Mesothelial cell of epicardium (in vitro differentiated cells): ENCODE measurements at places on chromosomes 2 and 18. TPM values are rescaled to one million over a fixed set of nuclear protein-coding genes. Genes with fewer than 3 reads are reported as not detected.
A peak's percentile ranks its signal among the peaks of the same experiment; 100 is the strongest.

WDPCP gene
- 27.7 to 30.7 TPM (median 30.1 TPM) in 3 replicates for total RNA-seq

DNA sequence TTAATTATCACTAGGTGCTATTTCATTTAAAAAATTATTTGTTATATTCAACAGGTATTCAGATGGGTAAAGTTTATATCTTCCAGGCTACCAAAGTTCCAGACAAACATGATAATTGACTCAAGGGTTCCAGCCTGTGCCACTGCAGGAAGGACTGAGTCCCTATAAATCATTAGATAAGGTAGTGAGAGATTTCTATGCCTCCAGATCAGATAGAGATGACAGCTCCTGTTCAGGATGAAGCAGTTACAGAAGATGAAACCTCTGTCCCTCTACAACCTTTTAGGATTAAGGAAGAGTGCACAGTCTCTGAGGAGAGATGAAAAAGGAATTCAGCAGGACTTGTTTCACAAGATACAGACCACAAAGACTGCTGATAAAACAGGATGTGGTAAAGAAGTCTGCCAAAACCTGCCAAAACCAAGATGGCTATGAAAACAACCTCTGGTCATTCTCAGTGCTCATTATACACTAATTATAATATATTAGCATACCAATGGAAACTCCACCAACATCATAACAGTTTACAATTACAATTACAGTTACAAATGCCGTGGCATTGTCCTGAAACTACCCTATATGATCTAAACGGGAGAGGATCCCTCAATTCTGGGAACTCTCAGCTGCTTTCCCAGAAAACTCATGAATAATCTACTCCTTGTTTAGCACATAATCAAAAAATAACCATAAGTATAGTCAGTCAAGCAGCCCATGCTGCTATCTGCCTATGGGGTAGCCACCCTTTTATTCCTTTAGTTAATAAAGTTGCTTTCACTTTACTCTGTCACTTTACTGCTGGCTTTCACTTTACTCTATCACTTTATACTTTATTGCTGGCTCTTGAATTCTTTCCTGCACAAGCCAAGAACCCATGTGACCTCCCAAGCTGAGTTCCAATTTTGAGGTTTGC is 288.5 kb downstream of the PDE11A start:
- DNase-seq: no peak
- peak overlapping the region; percentile 4 for H3K27ac ChIP-seq
- H3K4me1 ChIP-seq: peaks cover 22% of the 10 kb centered on the region
- no peaks in the 10 kb centered on the region for H3K27me3 ChIP-seq
- H3K36me3 ChIP-seq: peaks cover 4% of the 10 kb centered on the region
- H3K4me3 ChIP-seq: no peak overlapping the region

- H3K4me3 ChIP-seq: no peak overlapping the region
- peaks cover 6% of the 10 kb centered on the region for H3K36me3 ChIP-seq
- H3K4me1 ChIP-seq: peaks cover 9% of the 10 kb centered on the region
- no peak overlapping the region for H3K27ac ChIP-seq
Measured at GRCh38 chr2:111634050-111634794, 249.8 kb downstream of the ANAPC1 start.

- no peak for DNase-seq
- H3K36me3 ChIP-seq: no peaks in the 10 kb centered on the region
- peaks cover 19% of the 10 kb centered on the region for H3K4me1 ChIP-seq
- no peak overlapping the region for H3K27ac ChIP-seq
Measured at GRCh38 chr18:44541159-44541558, 139.5 kb upstream of the SETBP1 start.

DNA sequence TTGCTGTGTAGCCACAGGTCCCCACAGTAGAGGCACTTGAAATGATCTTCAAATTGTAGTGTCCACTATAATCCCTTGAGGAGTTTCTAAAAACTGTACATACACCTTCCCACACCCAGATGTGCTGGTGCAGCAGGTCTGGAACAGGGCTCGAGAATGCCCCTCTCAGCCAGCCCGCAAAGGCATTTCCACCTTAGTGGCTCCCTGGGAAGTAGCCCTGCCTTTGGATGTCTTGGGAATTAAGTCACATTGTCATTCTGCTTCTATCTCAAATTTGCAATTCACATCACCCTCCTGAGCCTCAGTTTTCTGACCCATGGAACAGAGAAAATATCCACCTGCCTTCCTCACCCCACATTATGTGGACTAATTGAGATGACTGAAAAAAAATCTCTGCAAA is 44.3 kb upstream of the TCF7L1 start:
- DNase-seq: no peak
- peaks cover 9% of the 10 kb centered on the region for H3K27me3 ChIP-seq
- H3K4me1 ChIP-seq: no peaks in the 10 kb centered on the region
- no peak overlapping the region for H3K4me3 ChIP-seq
